ENCODE measurements at places on chromosomes 1 and 21. TPM values are rescaled to one million over a fixed set of nuclear protein-coding genes. Genes with fewer than 3 reads are reported as not detected.

DNA sequence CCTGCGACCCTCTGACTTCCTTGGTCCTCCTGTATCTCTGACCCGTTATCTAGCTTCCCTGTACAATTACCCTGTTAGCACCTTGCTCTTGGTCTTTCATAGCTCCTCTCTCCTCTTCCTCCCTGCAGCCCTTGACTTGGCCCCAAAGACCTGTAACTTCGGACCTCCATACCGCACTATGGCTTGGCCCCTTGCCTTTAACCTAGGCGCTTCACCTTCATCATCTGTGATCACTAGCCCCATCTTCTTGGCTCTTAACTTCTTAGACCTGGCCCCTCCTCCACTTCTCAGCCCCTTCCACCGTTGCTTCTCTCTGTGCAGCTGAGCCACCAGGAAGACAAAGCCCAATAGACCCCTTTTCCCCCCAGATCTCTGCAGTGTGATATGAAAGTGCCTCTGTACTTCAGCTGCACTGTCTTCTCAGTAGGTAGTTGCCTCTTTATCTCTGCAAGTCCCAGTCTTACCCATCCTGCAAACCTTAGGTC, 740 bp downstream of the ZNF691 start:
- no peak for DNase-seq

DNA sequence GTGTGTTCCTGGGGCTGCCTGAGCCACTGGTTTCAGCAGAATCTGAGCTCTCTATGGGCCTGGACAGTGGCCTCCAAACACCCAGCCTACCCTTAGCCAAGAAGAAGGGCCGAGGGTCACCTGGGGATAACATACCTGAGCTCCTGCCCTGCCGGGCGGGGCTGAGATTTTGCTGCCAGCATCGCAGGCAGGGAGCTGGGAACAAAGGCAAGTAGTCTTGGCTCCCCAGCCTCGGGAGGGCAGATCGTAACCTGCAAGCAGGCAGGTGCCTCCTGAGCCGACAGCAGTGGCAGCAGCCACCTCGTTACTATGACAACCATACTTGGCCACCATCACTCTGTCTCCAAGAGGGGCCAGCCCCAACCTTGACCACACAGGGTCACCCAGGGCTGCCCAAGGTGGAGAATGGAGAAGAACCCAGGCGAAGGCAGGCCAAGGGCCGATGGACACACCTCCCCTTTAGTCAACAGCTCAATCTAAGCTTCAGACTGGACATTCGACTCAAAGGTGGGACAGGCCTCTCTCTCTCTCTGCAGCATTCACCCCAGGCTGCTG, 54.6 kb downstream of the TOMM20 start:
- peak; percentile 75 for DNase-seq

DNA sequence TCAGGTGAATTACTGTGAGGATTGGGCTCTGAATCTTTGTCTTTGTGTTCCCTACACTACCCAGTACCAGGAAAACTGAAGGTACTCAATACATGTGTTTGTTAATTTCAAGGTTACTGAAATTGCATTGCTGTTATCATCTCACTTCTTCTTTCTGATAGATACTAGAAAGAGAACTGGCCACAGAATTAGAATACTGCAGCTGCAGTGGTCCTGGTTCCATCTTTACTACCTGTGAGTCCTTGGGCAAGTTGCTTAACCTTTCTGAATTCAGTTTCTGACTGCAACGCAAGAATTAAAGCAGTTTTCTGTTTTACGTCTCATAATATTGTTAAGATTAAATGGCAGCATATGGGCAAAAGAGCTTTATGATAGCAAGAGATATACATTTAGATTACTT, 263.5 kb downstream of the LMO4 start:
- DNase-seq, result no peak

DNA sequence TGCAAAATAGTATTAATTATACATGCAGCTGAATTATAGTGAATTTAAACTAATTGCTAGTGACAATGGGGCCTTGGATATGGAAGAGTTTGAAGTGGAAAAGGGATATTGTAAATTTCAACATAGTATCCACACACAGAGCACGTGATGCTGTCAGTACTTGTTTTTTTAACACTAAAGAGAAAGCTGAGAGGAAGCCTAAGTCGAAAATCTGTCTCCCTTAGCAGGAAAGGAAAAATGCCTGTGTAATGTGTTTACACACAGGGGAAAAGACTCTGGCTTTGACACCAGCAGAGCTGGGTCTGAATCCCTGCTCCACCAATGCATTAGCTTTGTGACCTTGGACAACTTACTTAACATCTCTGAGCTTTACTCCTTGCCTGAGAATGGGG, 42.6 kb downstream of the PCSK9 start:
- DNase-seq, result no peak

GRCh38 chr1:31796707-31797106, 19.1 kb downstream of the SPOCD1 start:
- no peak for DNase-seq

- peak; percentile 89 for DNase-seq
These were observed 32.3 kb upstream of the TARDBP start for GRCh38 chr1:10980094-10980577.

- peak; percentile 64 for DNase-seq
These were observed 35.5 kb downstream of the COQ8A start for GRCh38 chr1:226975259-226976250.

DNA sequence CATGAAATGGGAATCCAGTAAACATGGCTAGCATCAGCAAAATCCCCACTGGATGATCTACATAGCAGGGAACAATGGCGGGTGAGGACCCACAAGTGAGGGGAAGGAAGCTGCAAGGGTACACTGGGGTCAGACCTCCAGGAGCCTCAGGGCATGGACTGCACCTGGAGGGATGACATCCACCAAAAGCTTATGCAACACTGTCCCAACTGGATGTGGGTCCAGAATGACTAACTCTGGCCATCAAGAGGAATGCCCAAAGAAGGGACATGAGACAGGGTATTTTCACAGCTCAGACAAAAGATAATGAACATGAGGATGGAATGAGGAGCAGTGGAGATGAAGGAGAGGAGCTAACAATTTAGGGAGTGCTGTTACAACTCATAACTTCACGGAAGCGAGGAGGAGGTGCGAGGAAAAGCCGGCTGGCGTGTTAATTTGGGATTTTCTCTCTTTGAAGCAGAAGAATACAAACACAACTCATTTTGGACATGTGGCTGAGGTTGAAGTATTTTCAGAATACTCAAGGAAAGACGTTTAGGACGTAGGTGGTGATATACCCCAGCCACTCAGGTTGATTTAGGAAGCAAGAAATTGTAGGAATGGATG, 5.7 kb downstream of the HLCS start:
- no peak for DNase-seq

DNA sequence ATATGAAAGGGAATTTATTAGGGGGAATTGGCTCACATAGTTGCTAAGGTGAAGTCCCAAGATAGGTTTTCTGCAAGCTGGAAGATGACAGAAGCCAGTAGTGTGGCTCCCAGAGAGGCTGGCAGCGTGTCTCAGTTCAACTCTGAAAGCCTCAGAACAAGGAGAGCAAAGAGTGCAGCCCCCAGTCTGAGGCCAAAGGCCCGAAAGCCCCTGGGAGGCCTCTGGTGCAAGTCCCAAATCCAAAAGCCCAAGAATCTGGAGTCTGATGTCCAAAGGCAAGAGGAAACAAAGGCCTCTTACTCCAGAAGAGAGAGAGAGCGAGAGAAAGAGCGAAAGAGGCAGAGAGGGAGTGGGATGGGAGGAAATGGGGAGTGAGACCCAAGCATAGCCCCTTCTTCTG, 18.3 kb downstream of the KCNA2 start:
- DNase-seq, result no peak

DNA sequence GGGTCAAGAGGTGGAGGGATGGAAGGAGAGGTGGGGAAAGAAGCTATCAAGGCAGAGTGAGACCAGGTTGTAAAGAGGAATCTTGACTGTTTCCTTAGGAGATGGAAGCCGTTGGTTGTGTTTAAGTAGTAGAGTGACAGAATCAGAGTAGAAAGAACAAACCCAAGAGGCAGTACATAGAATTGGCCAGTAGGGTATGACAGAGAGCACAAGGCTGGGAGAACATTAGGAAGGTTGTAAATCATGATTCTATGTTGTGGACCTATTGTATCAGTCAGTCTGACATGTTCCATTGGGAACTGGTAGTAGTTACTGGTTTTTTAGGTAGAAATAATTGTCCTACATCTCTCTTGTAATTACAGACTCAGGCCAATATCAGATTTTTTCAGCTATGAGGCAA, 486.9 kb upstream of the USP24 start:
- no peak for DNase-seq

DNA sequence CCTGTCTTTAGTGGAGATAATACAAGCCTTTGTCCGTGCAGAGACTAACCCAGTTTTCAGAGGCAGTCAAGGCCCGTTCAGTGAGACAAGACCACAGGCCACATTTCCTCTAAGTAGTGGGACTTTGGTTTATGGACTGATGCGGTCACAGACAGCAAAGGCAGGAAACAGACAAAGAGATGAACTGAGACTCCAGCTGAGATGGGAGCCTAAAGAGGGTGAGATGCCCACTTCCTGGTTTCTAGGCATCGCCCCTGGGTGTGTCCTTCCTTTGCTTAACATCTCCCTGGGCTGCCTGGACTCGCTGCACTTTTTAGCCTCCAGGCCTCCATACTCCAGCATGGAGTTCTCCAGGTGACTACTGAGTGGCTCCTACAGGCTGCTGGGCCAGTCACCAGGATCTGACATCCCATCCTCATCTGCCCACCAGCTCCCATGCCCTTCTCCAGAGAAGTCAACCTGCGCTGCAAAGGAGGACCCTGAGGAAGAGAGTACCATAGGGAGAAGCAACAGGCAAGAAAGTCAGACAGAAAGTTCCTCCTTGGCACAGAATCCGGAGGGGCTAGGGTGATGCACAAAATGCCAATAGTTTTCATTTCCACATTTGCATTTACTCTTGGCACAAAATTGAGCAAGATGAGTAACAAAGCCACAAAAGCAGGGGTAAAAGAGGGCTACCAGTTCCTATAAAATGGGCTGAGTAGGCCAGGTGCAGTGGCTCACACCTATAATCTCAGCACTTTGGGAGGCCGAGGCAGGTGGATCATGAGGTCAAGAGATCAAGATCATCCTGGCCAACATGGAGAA, 15.1 kb downstream of the THEMIS2 start:
- peak; percentile 58 for DNase-seq

- no peak for DNase-seq
These were observed 4.6 kb downstream of the HJV start for GRCh38 chr1:146016891-146017290.

The ZBTB8B gene
- total RNA-seq, result 0.10 TPM

The ZMYND12 gene
- 2.5 TPM for total RNA-seq

The CLDN19 gene
- not detected for total RNA-seq

The DRAXIN gene
- total RNA-seq, result 0.17 TPM

The CD1E gene
- total RNA-seq, result not detected

All from upper lobe of left lung (tissue), 6 donors.